ENCODE measurements at places on chromosomes 3 and 15.
A peak's percentile ranks its signal among the peaks of the same experiment; 100 is the strongest.

DNA sequence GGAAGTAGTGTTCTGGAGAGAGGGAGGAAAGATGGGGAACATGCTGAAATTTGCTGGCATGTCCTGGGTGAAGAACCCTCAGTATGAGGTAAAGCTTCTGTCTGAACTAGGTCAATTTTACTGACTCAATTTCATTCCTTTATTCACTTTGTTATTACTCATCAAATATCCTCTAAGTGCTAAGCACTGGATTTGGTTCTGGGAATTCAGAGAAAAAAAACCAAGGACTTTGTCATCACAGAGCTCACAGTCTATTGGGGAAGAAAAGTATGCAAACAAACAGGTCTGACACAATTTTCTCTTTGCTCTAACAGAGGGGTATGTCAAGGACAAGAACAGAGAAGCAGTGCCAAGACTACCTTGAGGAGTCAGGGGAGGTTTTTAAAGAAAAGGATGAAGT, 68.0 kb downstream of the TFG start:
- no peak for DNase-seq

GRCh38 chr3:105752791-105753415, 115.9 kb downstream of the CBLB start:
- DNase-seq = no peak

DNA sequence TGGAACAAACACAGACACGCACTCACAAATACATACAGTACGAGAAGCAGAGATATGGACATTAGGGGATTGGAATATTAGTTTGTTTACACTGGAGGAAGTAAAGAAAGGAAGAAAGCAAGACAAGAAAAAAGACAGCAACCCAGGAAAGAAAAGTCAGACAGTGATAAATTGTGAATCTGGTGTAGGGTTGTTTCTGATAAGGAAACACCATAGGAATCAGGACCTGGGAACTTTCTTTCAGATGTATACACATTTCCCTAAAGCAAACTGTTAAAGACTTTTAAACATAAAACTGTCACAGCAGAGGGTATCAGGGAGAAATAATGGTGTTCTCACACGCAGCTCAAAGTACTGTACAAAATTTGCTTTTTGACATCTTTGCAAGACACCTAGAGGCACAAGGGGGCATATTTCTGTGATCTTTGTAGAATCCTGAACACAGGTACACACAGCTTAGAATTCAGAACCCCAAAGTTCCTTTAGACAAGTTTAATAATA, 153.7 kb downstream of the TUSC7 start:
- no peak for DNase-seq

- no peak for DNase-seq
Observed at GRCh38 chr3:56782906-56783305, 18.8 kb downstream of the ARHGEF3 start.

DNA sequence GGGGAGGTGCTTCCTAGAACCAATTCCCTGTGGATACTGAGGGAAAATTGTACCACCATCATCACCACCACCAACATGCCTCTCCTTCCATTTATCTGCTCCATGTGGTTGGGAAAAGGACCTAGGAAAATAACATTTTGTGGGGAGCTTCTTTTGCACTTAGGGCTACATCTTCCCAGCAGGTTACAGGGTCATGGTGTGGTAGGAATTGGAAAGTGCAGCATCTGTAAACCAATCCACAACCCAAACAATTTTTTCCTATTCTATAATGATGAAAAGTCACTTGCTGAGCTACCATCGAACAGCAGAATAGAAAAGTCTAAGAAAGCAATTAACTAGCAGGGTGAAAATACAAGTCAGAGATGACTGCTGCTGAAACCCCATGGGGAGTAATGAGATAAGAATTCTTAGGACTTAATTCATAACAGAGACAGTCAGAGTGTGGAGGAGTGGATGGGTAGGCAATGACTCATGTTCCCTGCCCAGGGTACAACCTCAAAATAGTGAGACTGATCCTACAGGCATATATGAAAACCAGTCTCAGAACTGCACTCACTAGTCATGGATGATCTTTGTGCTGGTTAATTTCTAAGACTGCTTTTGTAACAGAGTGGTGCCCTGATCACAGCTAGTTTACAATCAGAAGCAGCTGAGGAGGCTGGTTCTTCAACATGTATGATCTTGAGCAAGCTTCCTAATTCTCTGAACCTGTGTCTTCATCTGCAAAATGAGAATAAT, 38.1 kb upstream of the LEKR1 start:
- peak; percentile 77 for DNase-seq

DNA sequence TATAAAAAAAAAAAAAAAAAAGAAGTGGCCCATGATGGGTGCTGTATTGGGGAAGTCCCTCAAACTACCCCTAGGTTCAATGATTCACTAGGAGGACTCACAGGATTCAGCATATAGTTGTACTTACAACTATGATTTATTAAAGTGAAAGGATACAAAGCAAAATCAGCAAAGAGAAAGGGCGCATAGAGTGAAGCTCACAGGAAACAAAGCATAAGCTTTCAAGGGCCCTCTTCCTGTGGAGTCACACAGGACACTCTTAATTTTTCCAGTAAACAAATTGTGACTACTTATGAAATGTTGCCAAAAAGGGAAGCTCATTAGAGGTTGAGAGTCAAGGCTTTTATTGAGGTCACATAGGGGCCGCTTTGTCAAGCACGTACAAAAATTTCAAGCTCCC, 153.7 kb upstream of the GAP43 start:
- DNase-seq = no peak

DNA sequence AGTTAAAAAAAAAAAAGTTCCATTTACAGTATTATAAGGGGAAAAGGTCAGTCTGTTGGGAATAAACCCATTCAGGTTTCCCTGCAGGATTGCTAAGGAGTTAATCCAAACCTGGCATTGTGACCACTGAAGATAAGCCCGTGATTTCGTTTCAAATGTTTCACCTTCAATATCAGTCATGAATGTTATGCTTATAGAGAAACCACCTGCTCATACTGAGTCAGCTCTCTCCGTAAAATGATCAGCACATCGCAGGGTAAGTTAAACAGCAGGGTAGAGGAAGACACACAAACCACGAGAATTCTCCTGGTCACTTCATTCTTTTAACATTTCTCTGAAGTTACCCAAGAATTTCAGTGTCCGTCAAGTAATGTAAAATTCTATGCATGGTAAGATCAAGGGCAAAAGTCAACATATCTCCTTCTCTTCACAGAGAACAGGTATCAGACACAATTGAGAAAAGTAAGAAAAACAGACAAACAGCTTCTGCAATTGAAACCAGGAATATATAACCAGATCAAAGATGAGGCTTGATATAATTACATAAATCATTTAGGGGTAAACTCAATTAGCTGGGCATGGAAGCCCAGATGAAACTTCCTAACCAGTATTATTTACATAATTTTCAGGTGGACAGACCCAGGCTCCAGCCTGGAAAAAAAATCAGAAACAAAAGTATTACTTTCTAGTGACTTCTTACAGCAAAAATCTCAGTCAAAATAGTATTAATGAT, 67.6 kb upstream of the ARHGEF3 start:
- DNase-seq = no peak

GRCh38 chr3:128416578-128417211, 50.0 kb downstream of the DNAJB8 start:
- peak; percentile 76 for DNase-seq

- DNase-seq = no peak
Observed at GRCh38 chr15:63374686-63375520, 6.7 kb downstream of the CA12 start.

- no peak for DNase-seq
Observed at GRCh38 chr3:73772076-73772886, 147.5 kb upstream of the PDZRN3 start.

- DNase-seq = peak; percentile 77
Observed at GRCh38 chr3:55488398-55489055, 1.4 kb upstream of the WNT5A start.

GRCh38 chr3:100063929-100064461, 50.3 kb downstream of the FILIP1L start:
- no peak for DNase-seq

DNA sequence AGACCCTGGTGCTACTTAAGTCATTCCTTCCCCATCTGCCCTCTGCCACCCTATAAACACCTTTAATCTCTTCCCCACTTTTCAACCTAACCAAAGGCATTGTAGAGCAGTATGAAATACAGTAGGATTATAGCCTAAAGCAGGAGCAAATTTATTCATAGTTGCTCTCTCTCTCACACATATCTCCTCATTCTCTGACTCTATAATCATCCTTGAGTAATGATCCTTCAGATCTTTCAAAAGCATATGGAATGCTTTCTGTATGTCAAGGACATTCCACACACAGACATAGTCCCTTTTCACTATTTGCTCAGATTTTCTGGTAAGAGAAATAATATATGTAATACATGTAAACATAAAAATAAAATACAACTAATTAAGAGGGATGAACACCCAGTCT, 54.1 kb downstream of the TRPC1 start:
- DNase-seq = no peak

DNA sequence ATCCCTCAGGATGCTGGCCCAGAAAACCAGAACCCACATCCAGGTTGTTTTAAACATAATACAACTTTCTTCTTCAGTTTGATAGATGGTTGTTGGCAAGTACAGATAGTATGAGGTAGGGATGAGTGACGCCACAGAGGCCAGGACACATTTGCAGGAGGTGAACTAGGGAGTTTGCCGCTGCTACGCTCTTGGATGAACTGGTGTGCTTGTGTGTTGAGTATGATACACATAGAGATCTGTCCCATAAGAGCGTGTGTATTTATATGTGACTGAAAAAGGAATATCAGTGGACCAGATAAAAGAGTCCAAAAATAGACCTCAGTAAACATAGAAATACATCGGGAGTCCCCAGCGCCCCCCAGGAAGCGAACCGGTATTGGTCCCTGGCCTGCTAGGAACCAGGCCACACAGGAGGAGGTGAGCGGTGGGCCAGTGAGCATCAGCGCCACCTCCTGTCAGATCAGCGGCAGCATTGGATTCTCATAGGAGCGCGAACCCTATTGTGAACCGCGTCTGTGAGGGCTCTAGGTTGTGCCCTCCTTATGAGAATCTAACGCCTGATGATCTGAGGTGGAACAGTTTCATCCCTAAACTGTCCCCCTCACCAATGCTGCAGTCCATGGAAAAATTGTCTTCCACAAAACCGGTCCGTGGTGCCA, 98.1 kb downstream of the LRRK1 start:
- DNase-seq = no peak

DNA sequence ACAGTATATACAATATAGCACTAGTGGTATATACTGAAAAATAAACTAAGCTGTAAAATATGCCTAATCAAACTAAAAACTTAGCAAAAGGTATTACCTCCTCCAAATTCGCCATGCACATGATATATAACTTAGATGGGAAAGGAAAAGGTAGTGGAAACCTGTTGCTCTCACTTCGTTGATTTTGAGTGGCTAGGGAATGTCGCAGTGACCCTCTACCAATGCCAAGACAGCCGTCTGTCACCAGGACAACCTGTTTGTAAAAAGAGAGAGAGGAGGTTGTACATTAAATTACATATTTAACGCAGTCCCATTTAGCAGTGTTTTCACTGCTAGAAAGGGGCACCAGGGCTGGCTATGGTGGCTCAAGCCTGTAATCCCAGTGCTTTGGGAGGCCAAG, 11.3 kb downstream of the INTS14 start:
- DNase-seq = no peak

GRCh38 chr15:96066852-96067495, 263.5 kb upstream of the NR2F2 start:
- DNase-seq = no peak

DNA sequence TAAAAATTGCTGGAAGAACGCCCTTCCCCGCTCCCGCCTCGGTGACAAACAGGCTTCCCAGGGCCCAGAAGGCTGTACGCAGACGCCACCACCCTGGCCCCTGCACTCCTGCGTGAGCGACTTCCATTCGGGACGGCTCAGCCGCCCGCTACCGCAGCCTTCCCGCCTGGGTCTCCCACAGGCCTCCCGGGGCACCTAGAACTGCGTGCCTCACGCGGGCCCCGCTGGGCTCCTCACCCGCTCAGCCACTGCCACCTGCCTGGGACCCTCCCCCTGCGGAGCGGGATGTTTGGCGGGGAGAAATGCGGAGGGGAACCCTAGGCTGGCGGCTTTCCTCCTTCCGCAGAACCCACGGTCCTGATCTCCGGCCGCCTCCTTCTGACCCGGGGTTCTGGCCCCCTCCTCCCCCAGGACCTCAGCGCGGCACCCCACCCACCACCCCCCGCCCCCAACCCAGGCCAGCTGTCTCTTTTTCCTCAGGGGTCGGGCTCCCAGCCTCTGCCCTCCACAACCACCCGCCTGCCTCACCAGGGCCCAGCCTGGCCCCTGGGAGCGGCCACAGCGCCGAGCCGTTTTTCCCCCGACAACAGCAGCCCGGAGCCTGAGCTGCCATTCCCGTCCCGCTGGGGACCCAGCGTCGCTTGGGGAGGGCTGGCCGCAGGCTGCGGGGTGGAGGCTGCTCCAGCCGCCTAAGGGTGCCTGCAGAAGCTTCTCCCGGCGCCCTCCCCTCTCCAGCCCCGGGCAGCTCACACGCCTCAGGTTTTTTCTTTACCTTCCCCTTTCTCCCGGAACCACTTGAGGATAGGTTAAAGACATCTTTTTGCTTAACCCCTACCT, 27.6 kb upstream of the RAB7A start:
- DNase-seq = no peak

DNA sequence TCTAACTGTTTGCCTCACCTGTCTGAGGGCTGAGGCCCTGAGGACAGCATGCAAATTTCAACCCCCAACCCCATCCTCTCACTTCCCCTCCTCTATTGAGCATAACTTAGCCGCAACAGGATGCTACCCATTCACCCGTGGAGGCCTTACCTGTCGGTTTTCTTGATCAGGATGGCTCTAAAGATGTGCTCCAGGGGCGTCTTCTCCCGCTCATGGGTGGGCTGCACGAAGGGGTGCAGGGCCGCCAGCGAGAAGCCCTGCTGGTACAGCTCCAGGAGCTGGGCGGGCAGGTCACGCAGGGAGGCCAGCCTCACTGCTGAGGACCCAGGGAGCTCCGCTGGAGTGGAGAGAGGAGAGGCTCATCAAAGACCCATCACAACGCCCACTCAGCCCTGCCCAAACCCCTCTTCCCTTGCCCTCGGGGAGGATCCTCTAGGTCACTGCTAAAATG, 79.8 kb downstream of the RFTN1 start:
- DNase-seq = no peak

DNA sequence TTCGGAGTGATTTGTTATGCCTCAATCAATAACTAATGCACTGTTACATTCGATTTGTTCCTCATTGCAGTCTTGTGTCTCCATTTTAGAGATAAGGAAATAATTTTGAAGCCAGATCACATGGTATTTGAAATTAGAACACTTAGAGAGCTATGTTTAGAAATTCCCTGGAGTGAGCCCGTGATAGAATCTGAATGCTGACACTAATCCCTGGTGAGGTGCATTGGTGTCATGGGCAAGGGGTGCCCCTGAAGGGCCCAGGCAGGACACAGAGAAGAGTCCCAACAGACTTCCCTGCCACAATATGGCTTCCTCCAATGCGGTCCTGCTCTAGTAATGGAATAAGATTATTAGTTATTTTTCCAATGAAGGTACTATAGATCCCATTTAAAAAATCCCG, 223.0 kb downstream of the NR2F2 start:
- no peak for DNase-seq

DNA sequence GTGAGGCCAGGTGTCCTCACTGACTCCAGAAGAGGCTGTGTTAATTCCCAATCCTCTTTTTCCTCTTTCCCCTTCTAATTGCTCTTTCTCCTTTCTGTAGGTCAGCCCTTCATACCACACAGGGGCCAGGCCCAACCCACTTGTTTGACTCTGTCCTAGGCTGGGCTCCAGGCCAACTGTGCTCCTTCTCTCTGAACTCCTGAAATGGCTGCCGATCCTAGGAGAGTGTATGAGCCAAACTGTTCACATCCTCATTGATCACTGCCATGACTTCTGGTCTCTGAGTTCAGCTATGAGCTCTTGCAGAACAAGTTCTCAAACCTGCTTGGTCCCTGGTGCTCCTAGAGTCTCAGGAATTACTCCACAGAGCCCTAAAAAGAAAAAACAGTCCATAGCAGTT, 145.1 kb downstream of the VGLL4 start:
- DNase-seq = no peak

Measured in GM04504 (cell line).